ENCODE measurements at places on chromosomes 5 and 9. TPM values are rescaled to one million over a fixed set of nuclear protein-coding genes. Genes with fewer than 3 reads are reported as not detected.

The NR4A3 gene
- total RNA-seq, result 0.09 TPM

The IFNA2 gene
- not detected for total RNA-seq

The TRIM32 gene
- 15.3 TPM for total RNA-seq

The SPATA31D4 gene
- total RNA-seq, result not detected

The IL9 gene
- total RNA-seq, result not detected

All from endothelial cell of coronary artery (primary cell).